ENCODE measurements at places on chromosomes 5 and 9.

DNA sequence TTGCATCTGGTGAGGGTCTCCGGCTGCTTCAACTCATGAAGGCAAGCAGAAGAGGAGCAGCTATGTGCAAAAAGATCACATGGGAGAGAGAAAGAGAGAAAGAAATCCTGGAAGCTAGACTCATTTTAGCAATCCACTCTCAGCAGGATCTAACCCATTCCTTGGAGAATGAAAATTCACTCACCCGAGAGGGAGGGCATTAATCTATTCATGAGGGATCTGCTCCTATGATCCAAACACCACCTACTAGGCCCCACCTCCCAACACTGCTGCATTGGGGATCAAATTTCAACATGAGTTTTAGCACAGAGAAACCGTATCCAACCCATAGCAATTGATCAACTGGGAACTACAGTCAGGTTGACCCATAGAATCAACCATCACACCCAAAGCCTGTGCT lies 98.1 kb upstream of the SV2C start:
- DNase-seq: no peak

DNA sequence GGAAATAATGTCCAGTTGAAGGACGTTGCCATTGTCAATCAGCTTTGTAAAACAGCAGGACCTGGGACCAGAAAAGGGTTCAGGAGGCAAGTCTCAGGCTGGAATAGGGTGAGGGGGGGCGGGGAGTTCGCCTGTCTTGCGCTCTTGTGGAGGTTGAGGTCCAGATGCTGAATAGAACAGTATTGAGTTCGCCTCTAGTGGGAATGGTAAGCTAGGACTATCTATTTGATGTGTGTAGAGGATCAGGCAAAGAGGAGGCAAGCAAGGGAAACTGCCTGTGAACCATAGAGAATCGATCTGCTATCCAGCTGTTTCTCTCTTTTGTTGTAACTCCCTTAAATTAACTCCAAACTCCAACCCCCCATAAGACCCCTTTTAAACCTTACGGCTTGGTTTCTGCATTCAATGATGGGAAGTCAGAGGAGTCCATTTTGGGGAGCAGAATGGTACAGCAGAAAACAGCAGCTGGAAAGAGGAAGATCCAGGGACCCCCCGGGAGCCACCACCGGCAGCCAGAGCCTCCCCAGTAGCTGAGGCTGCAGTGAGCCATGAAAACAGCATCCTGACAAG lies 133.7 kb downstream of the SLC28A3 start:
- no peak for DNase-seq

- no peak for DNase-seq
Measured at GRCh38 chr9:81729135-81729534, 39.8 kb upstream of the TLE1 start.

DNA sequence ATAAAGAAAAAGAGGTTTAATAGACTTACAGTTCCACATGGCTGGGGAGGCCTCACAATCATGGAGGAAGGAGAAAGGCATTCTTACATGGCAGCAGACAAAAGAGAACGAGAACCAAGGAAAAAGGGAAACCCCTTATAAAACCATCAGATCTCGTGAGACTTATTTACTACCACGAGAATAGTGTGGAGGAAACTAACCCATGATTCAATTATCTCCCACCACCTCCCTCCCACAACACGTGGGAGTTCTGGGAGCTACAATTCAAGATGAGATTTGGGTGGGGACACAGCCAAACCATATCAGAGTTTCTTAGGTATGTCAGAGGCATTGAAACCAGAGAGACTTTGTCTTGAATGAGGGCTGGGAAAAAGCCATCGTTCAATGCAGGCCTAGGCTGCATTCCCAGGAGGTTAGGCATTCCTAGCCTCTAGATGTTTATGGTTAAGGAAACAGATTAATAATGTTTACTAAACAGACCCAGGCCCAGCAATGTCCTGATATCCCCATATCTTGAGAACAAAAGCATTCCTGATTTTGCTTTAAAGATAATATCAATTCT lies 7.5 kb upstream of the PAIP1 start:
- DNase-seq: no peak

DNA sequence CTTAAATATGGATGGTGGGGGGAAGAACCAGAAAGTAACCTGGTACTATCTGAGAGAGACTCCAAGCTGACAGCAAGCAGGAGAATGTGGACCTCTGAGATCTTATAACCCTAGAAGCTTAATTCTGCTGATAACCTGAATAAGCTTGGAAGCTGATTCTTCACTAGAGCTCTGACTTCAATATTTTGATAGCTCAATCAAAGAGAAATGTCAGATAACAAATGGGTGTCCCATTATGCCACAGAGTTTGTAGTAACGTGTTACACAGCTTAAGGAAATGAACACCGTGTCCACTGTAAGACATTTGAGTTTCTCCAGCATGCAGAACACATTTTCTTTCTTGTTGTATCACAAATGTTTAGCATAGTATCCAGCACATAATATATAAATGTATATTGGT lies 626.7 kb downstream of the CDH12 start:
- no peak for DNase-seq

GRCh38 chr5:3030511-3031165 lies 279.2 kb upstream of the IRX2 start:
- no peak for DNase-seq

- no peak for DNase-seq
Measured at GRCh38 chr9:126985870-126986498, 71.4 kb downstream of the RALGPS1 start.

DNA sequence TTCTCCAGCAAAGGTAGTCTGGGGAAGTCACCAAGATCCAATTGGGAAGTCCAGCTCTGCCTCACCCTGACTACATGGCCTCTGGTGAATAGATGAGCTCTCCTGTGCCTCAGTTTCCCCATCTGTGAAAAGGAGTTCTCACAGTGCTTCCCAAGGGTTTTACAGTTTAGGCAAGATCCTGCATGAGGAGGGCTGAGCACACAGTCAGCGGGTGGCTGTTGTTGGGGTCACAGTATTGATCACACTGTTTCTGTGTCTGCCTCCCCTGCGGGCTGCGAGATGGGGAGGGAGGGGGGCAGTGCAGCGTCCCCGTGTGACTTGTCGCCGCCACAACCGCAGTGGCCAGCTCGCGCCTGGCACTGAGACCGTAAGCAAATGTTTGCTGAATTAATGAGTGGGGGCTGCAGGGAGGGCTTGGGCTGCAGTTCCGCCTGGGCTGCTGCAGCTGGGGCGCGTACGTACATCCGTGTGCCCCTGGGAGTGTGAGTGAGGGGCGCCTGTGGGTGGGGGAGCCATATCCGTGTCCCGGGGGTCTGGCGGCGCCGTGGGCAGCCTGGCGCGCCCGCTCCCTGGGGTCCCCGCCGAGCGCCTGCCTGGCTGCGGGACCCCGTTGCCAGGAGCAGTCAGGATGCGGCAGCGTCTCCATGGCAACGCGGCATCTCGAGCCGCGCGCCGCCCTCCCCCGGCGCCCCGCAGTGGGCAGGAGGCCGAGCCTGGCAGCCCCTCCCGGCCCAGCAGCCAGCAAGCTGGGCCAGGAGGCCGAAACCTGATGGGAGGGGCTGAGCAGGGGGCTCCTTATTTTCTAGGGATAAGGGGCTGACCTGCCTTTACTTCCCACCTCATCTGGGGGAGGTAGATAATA lies 31.4 kb upstream of the PSD2 start:
- DNase-seq: no peak

DNA sequence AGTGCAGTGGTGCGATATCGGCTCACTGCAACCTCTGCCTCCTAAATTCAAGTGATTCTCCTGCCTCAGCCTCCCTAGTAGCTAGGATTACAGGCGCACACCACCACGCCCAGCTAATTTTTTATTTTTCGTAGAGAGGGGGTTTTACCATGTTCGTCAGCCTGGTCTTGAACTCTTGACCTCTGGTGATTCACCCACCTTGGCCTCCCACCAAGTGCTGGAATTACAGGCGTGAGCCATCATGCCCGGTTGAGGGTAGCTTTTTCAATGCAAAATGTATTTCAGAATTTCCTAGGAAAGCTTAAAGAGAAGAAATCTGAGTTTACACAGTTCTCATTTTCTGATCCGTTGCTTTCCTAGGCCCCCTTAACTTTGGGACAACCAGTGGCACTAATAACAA lies 15.7 kb downstream of the BDP1 start:
- no peak for DNase-seq
